LoVo (cell line): ENCODE measurements at places on chromosomes 13 and 19.

DNA sequence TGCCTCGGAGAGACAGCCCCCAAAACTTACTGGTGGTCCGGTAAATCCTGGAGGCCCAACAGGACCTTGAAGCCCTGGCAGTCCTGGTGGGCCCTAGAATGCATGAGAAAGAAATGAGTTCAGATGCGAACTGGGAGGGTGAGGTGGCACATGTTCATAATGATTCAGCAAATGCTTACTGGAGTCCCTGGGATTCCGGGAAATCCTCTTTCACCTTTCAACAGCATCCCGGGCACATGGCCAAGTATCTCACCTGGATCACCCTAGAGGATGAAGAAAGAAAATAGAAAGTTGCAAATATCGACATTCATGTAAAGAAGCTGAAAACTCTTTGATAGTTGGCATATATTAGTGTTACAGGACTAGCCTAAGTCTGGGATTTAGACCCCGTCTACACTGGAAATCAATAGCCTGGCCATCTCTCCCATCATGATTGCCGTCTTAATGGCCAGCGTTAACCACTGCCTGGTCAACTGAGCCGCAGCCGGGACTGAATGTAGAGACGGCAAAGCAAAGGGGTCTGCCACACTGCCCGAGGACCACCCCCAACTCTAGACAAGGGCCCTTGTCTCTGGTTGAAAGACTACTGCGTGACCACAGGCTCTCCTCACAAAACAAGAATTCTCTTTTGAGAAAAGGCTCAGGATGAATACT lies 96.9 kb downstream of the COL4A1 start:
- DNase-seq, result no peak

DNA sequence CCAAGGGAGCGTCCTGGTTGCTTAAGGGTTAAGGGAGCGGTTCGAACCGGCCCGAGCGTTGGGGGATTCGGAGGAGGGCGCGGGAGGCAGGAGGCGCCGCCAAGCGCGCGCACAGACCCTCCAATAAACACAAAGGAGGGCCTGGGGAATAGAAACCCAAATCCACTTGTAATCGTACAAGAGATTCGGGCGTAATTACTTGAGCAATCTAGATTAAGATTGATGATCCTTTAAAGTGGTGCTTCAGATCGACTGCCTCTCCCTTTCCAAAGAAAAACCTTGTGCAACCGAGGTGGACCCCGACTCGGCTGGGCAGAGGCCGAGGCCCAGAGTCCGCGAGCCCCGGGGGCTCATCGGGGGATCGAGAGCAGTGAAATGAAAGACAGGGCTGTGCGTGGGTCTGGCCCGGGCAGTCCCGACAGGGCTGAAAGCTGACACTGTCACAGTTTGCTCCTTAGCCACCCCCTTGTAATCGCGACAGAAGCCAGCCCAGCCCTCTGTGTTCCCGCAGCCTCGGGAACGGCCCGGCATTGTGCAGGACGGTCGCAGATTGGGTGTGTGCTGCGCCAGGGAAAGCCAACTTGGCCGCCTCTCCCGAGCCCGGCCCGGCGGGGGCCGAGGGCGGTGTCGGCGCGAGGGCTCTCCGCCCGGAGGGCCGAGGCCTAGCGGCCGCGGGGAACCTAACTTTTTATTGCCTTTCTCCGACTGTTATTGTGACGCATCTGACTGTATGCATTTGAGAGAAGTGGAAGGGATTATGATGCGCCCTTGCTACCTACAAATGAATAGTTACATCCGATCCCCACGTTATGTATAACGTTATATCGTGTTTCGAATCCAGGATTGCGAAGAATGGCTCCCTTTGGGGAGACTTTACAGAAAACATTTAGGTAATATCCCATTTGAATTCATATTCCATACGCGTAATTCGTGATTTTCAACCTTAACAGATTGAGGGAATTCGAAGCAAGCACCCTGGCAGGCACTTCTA lies 5.5 kb downstream of the MAB21L1 start:
- DNase-seq, result no peak

DNA sequence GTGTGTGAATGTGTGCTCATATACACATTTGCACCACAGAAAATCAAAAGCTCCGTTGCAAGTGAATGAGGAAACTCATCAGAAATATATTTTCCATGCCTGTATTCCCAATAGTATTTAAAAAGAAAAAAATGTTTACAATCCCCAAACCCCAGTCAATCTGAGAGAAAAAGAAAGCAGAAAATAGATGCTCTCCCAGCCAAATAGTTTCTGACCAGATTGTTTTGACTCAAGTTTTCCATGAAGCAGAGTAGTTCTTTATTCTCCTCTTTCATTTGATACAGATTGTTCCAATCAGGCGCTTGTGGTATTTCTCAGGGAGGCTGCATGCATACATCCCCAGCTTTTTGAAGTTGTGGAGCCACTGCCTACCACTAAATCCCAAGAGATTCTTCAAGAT lies 110.6 kb downstream of the STARD13 start:
- no peak for DNase-seq

DNA sequence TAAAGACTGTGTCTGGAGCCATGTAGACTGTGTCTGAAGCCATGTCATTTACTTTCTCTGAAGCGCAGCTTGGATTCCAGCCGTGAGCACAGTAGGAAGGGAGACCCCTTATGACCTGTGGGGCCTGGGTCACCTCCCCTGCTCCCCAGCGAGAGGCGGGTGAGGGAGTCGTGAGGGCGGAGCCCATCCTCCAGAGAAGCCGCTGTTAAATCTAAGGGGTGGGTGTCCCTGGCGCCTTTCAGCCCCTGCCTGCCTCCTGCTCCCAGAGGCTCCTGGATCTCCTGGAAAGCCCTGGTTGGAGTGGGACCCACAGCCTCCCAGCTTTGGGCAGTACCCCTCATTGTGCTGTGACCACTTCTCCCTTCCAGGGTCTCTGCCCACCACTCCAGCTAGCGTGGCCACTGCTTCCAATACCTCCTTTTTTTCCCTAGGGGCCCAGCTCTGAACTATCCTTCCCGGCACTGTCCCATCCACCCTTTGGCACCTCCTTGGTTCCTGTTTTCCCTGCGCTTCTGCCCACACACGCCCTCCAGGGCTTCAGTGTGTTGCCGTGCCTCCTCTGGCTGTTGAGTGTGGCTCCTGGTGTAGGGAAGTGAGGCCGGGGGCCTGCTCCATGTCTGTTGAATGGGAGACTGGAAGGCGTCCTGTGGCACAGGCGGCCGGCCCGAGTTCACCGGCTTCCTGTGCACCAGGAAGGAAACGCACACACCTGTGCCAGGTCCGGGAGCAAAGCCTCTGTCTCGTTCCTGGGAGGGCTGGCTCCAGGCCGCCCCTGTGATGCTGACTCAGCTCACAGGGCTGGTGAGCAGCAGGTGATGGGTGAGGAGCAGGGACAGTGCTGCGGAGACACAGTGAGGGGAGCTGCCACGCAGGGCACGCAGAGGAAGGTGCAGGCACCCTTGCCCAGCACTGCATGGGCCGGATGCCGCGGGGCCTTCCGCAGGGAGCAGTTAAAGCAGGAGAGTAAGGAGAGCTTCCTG lies 29.4 kb downstream of the ATP4B start:
- DNase-seq, result no peak

GRCh38 chr19:34838248-34838647 lies 65.2 kb upstream of the ZNF599 start:
- no peak for DNase-seq

GRCh38 chr19:40702337-40703012 lies 12.0 kb upstream of the NUMBL start:
- no peak for DNase-seq

DNA sequence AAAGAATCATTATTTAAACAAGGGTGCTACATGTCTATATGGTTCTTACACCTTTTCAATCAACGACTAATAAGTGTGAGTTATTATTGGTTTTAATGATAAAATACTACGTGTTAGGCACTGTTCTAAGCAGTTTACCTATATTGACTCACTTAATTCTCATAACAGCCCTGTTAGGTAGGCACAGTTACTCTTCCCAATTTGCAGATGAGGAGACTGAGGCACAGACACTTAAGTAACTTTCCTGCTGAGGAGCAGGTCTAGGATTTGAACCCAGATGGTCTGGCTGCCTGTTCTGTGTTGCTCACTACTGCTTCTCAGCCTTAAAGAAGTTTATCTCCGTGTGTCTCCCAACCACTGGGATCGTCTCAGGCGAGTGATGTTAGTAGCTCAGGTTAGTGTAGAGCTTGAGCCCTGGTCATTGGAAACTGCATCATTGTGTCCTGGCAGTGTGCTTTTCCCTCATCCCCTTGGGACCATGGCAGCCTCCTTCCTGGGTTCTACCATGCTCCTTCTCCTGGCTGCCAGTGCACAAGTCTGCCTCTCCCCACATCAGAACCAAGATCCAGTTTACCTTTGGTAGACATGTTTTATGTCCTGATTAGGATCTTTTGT lies 10.9 kb downstream of the UBAC2 start:
- DNase-seq, result no peak

- DNase-seq, result peak; percentile 18
These were observed 328.7 kb downstream of the SPRY2 start for GRCh38 chr13:80012251-80012650.

GRCh38 chr19:33561261-33561660 lies 39.7 kb upstream of the PEPD start:
- DNase-seq, result no peak

DNA sequence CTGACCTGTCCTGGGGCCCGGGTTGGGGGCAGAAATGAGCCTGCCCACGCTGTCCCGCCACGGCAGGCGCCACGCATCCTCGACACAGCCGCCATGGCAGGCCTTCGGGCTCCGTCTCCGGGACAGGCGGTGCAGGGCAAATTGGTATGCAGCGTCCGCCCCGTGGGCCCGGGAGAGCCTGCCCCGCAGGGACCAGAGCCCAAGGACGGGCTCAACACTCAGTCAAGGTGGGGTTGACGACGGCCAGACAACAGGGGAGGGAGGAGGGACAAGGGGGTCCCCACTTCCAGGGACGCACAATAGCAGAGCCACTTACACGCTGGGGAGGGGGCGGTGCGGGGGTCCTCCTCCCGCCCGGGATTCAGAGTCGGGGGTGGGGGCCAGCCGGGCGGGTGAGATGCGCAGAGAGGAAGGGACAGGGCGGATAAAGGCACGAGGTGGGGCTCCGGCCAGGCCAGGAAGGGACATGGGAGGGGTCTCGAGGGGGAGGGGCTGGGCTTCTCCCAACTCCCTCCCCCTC lies 1.2 kb downstream of the CTXN1 start:
- DNase-seq, result no peak

GRCh38 chr19:54154603-54155345 lies 4.7 kb downstream of the LENG1 start:
- no peak for DNase-seq

DNA sequence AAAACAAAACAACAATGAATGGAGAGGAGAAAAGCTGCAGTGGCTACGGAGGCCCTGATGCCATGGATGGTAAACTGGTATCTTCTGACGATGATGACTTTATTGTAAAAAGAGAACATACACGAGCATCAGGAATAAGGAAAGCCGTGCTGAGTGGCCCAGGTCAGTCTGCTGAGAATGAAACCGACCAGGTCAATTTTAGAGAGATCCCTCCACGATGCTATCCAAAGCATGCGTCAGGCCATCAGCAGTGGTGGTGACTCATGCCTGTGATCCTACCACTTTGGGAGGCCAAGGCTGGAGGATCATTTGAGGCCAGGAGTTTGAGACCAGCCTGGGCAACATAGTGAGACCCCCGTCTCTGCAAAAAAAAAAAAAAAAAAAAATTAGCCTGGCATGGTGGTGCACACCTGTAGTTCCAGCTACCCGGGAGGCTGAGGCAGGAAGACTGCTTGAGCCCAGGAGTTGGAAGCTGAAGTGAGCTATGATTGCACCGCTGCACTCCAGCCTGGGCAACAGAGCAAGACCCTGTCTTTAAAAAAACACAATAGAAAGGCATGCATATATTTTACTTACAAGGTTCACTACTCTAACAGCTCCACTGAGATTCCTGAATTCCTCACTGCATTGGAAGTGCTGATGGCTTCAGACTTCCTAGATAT lies 62.3 kb downstream of the GADD45B start:
- no peak for DNase-seq

DNA sequence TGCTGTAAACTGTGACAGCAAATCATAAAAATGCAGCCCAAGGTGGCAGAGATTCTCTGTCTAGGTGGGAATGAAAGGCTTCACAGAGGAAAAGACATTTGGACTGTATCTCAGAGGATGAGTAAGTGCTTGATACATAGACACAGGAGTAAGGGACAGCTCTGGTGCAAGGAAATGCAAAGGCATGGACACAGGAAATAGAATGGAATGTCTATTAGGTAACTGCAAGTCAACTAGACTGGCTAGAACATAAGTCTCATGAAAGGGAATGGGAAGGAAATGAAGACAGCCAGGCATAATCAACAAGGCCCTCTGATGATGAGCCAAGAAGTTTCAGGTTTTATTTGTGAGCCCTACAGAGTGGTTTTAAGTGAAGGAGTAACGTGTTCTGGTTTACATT lies 321.7 kb downstream of the SUCLA2 start:
- DNase-seq, result no peak

DNA sequence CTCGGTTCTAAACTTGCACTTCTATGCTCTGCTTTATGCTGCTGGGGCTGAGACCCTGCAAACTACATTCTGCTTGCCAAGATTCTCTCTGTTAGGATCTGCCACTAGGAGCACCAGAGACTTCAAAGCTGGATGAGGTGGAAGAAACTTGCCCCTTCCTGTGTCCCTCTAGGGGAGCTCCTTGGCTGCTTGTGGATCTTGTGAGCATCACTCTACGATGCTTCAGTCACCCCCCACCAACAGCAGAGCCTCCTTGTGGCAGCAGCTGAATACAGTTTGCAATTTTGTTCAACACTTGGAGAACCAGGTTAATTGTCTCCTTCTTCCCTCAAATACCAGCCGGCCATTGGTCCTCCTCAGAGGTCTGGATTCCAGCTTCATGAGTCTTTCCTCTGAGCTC lies 310.6 kb downstream of the FGF14 start:
- no peak for DNase-seq

- DNase-seq, result no peak
These were observed 63.9 kb upstream of the ARHGEF7 start for GRCh38 chr13:111051041-111051725.

DNA sequence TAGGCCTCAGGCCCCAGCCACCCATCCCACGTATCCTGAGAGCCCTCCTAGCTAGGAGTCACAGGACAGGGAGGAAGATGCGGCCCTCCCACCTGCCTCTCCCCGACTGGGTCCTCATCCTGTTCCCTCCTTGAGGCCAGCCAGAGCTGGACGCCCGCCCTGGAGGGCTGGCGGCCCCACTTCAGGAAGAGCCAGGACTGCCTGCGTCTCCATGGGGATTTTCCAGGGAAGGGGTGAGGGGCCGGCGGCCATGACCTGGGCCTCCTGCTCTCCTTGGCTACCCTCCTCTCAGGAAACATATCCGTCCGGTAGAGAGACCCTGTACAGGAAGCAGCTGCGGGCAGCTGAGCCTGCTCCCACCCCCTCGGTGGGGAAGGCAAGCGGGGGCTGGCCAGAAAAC lies 11.3 kb upstream of the PRKD2 start:
- DNase-seq, result no peak

GRCh38 chr19:32219881-32220472 lies 125.4 kb upstream of the ZNF507 start:
- no peak for DNase-seq

DNA sequence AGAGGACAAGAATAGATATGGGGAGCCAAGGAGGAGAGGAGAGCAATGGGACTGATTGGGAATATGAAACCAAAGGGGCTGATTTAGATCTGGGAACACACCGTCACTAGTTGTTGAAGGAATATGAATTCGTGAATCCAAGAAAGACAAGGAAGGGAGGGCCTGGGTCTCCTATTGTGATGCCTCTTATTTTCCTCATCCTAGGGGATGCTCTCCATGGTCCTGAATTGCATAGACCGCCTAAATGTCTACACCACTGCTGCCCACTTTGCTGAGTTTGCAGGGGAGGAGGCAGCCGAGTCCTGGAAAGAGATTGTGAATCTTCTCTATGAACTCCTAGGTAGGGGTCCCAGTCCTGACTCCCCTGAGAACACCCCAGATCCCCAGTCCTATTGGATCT lies 21.5 kb downstream of the RYR1 start:
- DNase-seq, result no peak

GRCh38 chr19:30253581-30253996 lies 118.6 kb upstream of the ZNF536 start:
- peak; percentile 14 for DNase-seq
